ENCODE measurements at places on chromosomes 16 and 17.

DNA sequence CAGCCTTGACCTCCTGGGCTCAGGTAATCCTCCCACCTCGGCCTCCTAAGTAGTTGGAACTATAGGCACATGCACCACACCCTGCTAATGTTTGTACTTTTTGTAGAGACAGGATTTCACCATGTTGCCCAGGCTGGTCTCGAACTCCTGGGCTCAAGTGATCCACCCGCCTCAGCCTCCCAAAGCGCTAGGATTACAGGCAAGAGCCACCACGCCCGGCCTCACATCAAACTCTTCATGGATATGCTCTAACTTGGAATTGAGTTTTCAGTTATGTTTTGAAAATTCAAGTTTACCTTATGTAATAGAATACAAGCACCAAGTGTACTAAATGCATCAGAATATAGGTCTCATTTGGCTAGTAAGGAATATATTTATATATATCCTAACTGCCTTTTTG, 119.6 kb downstream of the BRIP1 start:
- no peak for DNase-seq

GRCh38 chr16:21937336-21937829, 15.8 kb upstream of the UQCRC2 start:
- no peak for DNase-seq

GRCh38 chr17:44094701-44095387, 24.3 kb downstream of the G6PC3 start:
- DNase-seq: no peak

DNA sequence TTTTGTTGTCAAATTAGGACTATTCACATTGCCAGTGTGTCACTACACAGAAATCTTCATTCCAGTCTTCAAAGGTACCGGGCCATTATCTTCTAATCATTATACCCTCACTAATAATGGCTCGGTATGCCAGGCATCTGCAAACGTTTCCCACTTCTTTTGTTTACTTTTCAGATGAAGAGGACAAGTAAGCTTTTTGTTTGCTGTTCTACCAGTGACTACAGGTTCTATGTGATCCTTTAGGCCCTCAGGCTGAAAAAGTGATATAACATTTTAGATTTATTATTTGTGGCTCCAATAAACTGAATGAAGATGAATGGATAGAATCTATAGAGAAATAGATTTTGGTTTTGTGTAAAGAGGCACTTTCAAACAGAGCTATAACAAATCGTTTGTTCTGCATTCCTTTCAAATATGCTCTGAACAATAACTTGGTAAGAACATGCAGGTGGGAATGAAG, 403 bp upstream of the KRTAP3-1 start:
- no peak for DNase-seq

DNA sequence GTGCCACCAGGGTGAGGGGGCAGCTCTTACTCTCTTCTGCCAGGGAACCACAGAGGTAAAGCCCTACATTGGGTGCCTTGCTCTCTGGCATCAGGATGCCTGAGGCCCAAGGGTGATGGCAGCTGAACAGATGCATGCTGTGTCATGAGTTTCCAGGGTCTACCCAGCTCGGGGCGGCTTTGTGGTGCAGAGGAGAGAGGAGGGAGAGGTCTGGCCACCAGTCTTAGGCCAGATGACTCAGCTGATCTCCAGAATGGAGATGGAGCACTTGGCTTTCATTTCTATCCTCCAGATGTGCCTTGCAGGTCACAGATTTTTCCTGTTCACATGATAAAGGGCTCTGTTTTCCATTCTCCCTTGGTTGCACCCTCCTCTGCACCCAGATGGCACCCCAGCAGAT, 23.6 kb upstream of the USP22 start:
- no peak for DNase-seq
